Fibroblast of lung (primary cell): ENCODE measurements at places on chromosomes 11 and 22. TPM values are rescaled to one million over a fixed set of nuclear protein-coding genes. Genes with fewer than 3 reads are reported as not detected.

The TRPC6 gene
- 1.5 and 4.6 TPM in 2 replicates for total RNA-seq

The APLNR gene
- not detected in 2 replicates for total RNA-seq

The TMEM132A gene
- 13.2 and 20.8 TPM in 2 replicates for total RNA-seq

The KIRREL3 gene
- total RNA-seq, result 0.26 and 2.8 TPM in 2 replicates

The MISFA gene
- 0.50 and 0.51 TPM in 2 replicates for total RNA-seq

The TMEM126A gene
- 36.0 and 36.7 TPM in 2 replicates for total RNA-seq

The OR52N1 gene
- total RNA-seq, result not detected in 2 replicates

The BBOX1 gene
- total RNA-seq, result not detected in 2 replicates

The MRTFA gene
- total RNA-seq, result 13.4 and 23.0 TPM in 2 replicates

The SLC7A4 gene
- total RNA-seq, result 0.26 and 0.83 TPM in 2 replicates

The BEST1 gene
- 7.7 and 15.2 TPM in 2 replicates for total RNA-seq

The SOX6 gene
- total RNA-seq, result 1.8 and 5.1 TPM in 2 replicates

The C11orf97 gene
- not detected in 2 replicates for total RNA-seq

The OR4C46 gene
- not detected in 2 replicates for total RNA-seq

The PANX3 gene
- not detected in 2 replicates for total RNA-seq

The CHRDL2 gene
- not detected in 2 replicates for total RNA-seq

The IGLL1 gene
- total RNA-seq, result not detected in 2 replicates

The KCNK4 gene
- total RNA-seq, result under 0.01 TPM in 1 of 2 replicates, not detected in the other

The NTM gene
- 9.2 and 28.6 TPM in 2 replicates for total RNA-seq

The FXYD2 gene
- 0.33 and 0.51 TPM in 2 replicates for total RNA-seq

The MIOX gene
- under 0.01 and 0.17 TPM in 2 replicates for total RNA-seq

The FOLR2 gene
- not detected in 2 replicates for total RNA-seq

The TTLL8 gene
- total RNA-seq, result not detected in 2 replicates

The KCNA4 gene
- total RNA-seq, result 0.17 and 0.26 TPM in 2 replicates

The TSSK2 gene
- total RNA-seq, result not detected in 2 replicates

The SCO2 gene
- 3.1 and 3.6 TPM in 2 replicates for total RNA-seq

The PDGFB gene
- total RNA-seq, result under 0.01 TPM in 1 of 2 replicates, not detected in the other

The GAS2 gene
- 0.77 and 1.2 TPM in 2 replicates for total RNA-seq

The PLEKHB1 gene
- total RNA-seq, result 0.77 and 2.5 TPM in 2 replicates

The MSANTD2 gene
- 6.2 and 6.3 TPM in 2 replicates for total RNA-seq

The TESMIN gene
- total RNA-seq, result 0.26 and 2.0 TPM in 2 replicates

The LRRC4C gene
- under 0.01 TPM in 2 replicates for total RNA-seq

The NAALADL1 gene
- 26.2 and 35.5 TPM in 2 replicates for total RNA-seq

The PGA3 gene
- total RNA-seq, result 4.3 TPM in 1 of 2 replicates, not detected in the other

The NEFH gene
- total RNA-seq, result 0.17 and 0.26 TPM in 2 replicates

The HBG1 gene
- not detected in 2 replicates for total RNA-seq

The ADM gene
- total RNA-seq, result 490 and 1,010 TPM in 2 replicates

The HEPHL1 gene
- total RNA-seq, result not detected in 2 replicates

The TBCEL gene
- 21.1 and 27.7 TPM in 2 replicates for total RNA-seq

The DGAT2 gene
- 1.3 and 2.3 TPM in 2 replicates for total RNA-seq

The MS4A3 gene
- total RNA-seq, result not detected in 2 replicates

The BSCL2 gene
- total RNA-seq, result 37.8 and 62.1 TPM in 2 replicates

The GAB4 gene
- not detected in 2 replicates for total RNA-seq

The CCDC81 gene
- total RNA-seq, result 0.26 and 0.66 TPM in 2 replicates

The OR2AG1 gene
- not detected in 2 replicates for total RNA-seq

The RIMBP3C gene
- total RNA-seq, result under 0.01 and 0.50 TPM in 2 replicates

The OR51I1 gene
- 0.17 and 0.26 TPM in 2 replicates for total RNA-seq

The OR5D14 gene
- not detected in 2 replicates for total RNA-seq

The MYEOV gene
- total RNA-seq, result 1.2 TPM in 1 of 2 replicates, not detected in the other

The ANO9 gene
- not detected in 2 replicates for total RNA-seq

The IFT27 gene
- 16.2 and 19.0 TPM in 2 replicates for total RNA-seq

The MAJIN gene
- total RNA-seq, result not detected in 2 replicates
